CD8-positive, alpha-beta memory T cell (primary cell): ENCODE measurements at places on chromosomes 5 and 9. TPM values are rescaled to one million over a fixed set of nuclear protein-coding genes. Genes with fewer than 3 reads are reported as not detected.

DNA sequence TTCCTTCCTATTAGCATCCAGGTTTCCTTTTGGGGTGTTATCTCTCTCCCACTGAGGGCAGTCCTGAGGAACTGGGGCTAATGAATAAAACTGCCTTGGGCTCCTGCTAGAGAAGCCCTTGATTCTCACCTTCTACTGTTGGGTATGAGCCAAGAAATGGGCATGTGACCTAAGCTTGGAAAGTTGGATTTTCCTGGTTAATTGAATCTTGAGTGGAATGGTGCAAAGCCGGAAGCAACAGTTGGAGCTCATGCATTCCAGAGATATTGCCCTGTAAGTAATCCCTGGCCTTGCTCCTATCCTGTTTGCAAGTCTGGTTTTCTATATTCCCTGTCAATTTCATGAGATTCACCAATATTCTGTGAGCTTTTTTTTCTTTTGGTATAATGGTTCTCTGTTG is 158.5 kb upstream of the ELL2 start:
- no peak for DNase-seq

- no peak for DNase-seq
These were observed 1075.2 kb upstream of the SEMA6A start for GRCh38 chr5:117649821-117650220.

DNA sequence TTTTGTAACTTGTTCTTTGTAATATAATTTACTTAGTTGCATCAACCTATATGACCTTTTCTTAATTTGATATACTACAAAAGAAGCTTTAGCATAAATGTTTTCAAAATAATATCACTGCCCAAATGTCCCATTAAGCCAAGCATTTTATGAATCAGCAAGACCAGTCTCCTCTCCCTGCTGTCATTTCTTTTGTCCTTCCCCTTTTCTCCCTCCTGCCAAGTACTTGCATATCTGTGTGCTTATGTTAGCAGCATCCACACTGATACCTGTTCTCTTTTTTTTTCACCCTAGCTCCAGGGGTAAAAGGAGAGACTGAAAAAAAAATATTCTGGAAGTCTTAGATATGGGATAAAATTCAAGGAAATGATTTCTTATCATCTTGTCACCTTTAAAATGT is 69.7 kb downstream of the ZSWIM6 start:
- no peak for DNase-seq

DNA sequence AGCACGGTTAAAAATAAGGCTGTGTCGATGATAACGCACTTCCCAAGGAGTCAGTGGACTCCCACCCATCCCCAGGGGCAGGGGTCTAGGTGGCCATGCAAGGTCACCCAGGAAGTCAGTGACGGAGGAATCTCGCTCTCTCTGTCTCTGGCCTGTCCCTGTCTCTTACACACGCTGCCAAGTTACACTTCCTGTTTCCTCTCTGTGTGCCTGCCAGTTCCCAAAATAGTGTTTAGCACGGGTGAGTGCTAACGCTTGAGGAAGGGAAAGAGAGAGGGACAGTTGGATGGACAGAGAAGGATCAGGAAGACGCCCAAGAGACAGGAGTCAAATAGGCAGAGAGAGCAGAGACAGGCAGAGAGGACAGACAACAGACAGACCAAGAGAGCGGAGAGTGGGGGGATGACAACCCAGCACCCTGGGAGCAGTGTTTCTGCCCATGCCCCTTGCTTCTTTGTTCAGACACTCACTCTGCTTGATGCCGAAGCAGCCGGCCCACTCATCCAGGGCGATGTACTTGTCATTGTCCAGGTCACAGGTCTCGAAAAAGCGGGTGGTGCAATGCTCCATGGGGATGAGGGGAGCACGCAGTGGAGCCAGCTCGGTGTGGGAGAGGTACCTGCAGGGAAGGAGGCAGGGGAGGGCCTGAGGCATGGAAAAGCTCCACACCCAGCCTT is 23.0 kb downstream of the SPARC start:
- no peak for DNase-seq

DNA sequence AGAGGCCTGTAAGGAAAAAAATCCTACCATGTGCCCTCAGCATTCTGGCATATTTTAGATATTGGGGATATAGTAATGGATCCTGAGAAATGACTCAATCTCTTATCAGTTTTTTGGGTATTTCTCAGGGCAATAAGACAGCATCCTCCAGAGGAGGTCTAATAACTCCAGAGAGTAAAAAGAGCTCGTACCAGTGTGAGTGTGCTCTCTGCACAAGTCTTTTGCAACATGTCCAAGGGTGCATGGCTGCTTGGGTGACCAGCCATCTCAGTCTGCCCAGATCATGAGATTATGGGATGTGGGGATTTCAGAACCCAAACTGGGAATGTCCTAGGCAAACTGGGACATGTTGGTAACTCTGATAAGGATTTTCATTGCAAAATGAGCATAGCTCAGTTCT is 15.3 kb downstream of the ASPN start:
- DNase-seq, result no peak

Gene LHX2
- total RNA-seq, result not detected
